ENCODE measurements at places on chromosomes 3 and 15.
A peak's percentile ranks its signal among the peaks of the same experiment; 100 is the strongest.

GRCh38 chr3:16844222-16844621 lies 40.5 kb upstream of the PLCL2 start:
- DNase-seq, result no peak

GRCh38 chr3:46400000-46400734 lies 6.7 kb downstream of the CCR5AS start:
- DNase-seq, result no peak

- no peak for DNase-seq
These were observed 57.5 kb downstream of the P2RY1 start for GRCh38 chr3:152892446-152892845.

DNA sequence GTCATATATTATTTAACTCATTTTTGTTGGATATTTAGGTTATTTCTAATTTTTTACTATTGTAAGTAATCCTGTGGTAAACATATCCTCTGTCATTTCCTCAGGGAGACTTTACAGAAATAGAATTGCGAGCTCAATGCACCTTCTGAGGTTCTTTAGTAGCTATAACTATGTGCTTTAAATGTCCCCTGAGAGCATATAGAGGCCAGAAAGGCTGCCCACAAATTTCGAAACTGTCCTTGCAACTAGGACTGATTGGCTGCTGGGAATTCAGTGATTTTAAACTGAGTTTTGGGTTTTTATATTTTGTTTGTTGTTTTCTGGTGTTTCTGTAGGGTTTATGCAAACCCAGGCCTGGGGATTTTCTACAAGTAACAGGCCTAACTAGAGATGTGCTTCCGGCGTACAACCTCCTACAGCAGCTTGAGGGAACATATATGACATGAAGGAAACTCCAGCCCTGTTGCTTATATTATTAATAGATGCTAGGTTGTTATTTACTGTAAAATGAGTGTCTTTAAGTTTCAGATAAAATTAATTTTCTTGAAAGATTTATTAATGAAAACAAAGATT lies 29.1 kb upstream of the P4HTM start:
- DNase-seq, result no peak

GRCh38 chr3:108724101-108724500 lies 33.1 kb downstream of the RETNLB start:
- no peak for DNase-seq

- peak; percentile 41 for DNase-seq
These were observed 114.2 kb downstream of the KLF13 start for GRCh38 chr15:31440754-31441311.

GRCh38 chr3:45616158-45616557 lies 21.6 kb downstream of the LIMD1 start:
- DNase-seq, result no peak

DNA sequence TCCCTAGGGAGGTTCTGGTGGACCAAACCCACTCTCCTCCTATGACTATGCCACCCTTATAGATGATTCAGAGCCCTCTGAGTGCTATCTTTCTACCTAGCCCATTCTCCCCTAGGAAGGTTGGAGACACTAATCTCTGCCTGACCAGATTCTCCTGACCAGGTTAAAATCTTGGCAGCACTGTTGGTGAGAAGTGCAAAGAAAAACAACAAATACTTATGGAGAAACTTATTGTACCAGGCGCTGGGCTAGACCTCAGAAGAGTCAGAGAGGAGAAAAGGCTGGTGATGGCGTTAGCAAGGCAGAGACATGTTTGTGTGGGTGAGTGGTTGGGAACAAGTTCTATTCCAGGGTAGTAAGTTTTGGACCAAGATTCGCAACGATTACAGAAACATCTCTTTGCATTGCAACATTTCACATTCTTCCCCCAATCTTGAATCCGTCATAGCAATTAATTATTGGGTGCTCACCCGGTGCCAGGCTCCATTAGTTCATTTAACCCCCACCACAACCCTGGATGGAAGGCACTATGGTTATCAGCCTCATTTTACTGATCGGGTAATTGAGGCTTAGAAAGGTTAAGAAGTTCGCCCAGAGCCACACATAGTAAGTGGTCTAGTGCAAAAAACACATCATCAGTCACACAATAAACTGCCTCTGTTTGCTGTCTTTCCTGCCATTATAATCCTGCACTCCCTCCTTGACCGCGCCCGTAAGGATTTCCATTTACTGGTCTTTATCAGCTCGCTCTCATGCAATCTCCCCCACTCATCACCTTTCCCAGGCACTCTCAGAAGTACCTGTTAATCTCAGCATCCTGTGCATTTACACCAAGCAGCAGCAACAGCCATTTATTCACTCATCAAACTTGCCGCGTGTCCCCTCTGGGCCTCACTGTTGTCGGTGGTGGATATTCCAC lies 655 bp upstream of the TSPAN3 start:
- peak; percentile 17 for DNase-seq

- no peak for DNase-seq
These were observed 110.4 kb upstream of the PFN2 start for GRCh38 chr3:150081084-150081483.

DNA sequence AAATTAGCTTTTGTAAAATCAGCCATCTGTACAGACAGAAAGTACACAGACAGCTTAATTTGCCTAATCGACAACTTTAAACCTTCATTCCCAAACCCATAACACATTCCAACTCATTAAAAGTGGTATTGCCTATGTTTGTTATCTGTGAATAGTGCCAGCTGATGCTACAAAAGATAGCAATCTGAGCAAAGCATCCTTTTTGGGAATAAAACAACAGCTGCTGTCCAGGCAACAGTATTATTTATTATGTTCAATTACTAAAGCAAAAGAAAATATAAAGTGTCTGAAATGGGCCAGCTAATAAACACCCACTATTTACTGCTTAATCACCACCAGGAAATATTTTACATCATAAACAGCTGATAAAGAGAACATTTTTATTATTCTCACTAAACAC lies 134.8 kb upstream of the ABI3BP start:
- no peak for DNase-seq

- DNase-seq, result no peak
These were observed 61.5 kb downstream of the APBA2 start for GRCh38 chr15:28947221-28947674.

DNA sequence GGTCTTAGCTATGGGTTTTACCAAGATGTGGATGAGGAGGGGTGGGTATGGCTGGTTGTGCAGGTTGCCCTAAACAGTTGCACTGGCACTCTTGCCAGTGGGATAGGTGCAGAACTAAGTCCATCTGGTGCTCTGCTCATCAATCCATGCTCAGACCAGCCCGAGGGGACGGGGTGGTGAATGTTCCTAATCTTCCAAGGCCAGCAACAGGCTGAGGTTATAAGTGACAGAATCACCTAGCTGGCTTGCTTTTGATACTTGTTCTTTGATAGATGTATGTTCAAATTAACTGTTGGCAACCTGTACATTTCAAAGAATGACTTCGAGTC lies 53.5 kb upstream of the CCR2 start:
- DNase-seq, result no peak

DNA sequence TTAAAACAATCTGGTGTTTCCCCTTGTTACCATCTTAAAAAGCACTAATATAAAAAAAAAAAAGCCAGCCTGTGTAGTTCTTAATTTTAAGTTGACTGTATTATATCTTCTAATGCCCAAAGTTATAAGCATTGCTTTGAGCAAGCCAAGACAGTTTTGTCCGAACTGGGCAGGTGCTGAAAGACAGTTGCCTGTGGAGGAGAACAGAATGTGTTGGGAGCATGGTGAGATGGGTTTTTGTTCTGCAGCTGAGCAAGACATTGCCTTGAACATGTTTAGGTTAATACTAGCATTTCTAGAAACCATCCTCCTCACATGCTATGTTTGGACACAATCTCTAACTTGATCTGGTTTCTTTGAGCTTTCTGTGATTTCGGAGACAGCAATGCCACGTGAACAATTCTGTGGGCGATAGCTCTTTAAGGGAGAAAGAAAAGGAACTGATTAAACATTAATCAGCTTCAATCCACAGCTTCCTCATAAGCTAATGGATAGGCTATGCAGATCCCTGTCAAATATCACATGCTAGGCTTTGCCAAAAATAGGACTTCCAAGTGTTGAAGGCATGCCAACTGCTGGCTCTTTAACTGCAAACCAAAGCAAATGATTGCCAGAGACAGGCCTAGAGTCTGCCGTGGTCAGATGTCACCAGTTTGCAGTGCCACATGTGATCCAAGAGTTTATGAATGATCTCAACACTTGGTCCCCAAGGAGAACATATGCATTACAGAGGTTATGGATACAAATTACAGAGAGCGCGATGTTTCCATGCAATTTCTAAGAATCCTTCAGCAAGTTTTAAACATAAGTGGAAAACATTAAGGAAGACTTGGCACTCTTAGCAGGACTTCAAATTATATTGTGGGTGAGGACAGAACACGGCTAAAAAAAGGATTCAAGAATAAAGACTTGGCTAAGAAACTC lies 428.1 kb downstream of the ROBO2 start:
- DNase-seq, result peak; percentile 97

DNA sequence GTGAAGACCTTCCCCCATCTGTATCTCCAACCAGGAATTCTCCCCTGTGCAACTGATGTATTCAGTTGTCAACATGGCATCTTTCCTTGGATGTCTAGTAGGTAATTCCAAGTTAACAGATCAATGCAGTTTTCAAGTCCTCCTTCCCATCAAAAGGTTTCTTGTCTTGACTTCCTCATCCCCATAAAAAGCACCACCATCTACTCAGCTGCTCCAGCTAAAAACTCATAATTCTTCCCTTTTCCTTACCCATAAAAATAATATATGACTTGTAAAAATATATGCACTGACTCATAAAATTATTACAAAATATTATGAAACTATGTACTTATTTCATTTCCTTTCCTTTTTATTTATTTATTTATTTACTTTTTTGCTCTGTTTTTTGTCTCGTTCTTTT lies 5.0 kb upstream of the CAND2 start:
- no peak for DNase-seq

DNA sequence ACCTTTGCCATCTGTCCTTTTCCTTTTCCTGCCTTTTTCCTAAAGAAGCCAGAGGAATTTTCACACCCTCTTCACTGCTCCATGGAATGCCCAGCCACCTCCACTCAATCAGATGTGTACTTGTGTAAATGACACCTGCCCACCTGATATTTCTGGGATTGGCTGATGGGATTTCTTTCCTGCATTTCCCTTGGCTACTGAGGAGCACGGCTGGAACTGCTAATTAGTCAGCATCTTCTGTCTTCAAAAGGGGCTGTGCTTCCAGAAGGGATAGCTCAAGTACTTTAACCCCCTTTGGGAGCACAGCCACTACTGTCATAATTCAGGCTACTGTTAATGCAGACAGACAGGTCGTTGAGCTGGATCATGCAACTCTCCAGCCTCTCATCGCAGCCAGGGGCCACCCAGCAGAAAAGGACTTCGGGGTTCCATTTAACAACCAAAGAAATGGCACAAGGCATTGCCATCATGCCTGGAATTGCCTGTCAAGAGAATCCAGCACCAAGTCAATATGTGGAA lies 38.6 kb downstream of the MGLL start:
- DNase-seq, result no peak

DNA sequence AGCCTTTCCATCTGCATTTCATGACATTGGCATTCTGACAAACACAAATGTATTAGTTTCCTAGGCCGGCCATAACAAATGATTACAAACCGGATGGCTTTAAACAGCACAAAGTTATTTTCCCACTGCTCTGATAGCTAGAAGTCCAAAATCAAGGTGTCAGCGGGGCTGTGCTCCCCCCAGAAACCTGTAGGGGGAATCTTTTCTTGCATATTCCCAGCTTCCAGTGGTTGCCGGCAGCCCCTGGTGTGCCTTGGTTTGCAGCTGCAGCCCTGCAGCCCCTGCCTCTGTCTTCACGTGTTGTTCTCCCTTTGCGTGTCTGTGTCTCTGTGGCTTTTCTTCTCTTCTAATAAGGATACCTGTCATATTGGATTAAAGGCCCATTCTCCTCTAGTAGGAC lies 79.0 kb upstream of the CDV3 start:
- no peak for DNase-seq

DNA sequence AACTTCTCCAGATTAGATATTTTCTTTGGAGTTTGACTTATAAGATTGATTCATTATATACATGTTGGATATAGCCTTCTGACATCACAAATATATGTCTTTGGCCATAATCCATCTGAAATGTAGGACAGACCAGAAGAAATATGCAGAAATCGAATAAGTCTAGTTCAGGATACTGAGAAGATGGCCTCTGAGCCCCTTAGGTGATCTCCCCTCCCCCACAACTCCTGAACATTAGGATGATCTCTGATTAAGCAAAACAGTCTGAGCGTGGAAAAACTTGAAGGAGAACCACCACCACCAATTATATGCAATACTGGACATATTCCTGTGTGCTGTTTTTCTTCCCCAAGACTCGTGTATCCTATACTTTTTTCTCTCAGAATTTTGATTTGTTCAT lies 3.2 kb downstream of the SETD5 start:
- DNase-seq, result peak; percentile 43

DNA sequence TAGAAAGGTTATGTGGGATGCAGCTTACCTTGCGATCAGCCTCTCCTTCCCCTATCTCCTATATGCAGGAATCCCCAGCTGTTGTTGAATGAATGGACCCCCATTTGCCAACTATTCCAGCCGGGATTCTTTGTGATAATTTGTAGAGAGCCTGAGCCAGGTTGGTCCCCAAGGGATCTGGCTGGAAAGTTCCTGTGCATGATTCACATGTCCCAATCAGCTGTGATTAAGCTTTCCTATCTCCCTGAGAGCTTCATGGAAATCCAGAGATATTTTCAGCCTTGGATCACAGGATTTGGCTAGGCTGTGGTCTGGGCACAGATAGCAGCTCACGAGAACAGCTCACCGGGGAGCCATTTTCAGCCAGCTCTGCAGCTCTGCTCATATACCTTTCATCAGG lies 76.7 kb downstream of the ARNT2 start:
- DNase-seq, result peak; percentile 58

GRCh38 chr3:64496786-64497490 lies 190.9 kb downstream of the ADAMTS9 start:
- DNase-seq, result no peak

Data from tongue (tissue), 3 donors.